ENCODE measurements at places on chromosomes 2 and 18. TPM values are rescaled to one million over a fixed set of nuclear protein-coding genes. Genes with fewer than 3 reads are reported as not detected.

ST8SIA3 gene
- total RNA-seq, result not detected

RNF25 gene
- total RNA-seq, result 24.2 TPM

NXPH2 gene
- not detected for total RNA-seq

FSIP2 gene
- total RNA-seq, result 0.27 TPM

ERCC3 gene
- 48.7 TPM for total RNA-seq

MYO7B gene
- total RNA-seq, result 0.14 TPM

NOSTRIN gene
- 0.07 TPM for total RNA-seq

CXCR1 gene
- total RNA-seq, result not detected

TEX44 gene
- not detected for total RNA-seq

SULT1C4 gene
- total RNA-seq, result 4.7 TPM

SERPINB4 gene
- not detected for total RNA-seq

Measured in thoracic aorta endothelial cell (primary cell).